ENCODE measurements at places on chromosomes 7 and 10.
A peak's percentile ranks its signal among the peaks of the same experiment; 100 is the strongest.

- no peak for DNase-seq
Observed at GRCh38 chr10:94640562-94640961, 43.0 kb upstream of the CYP2C18 start.

DNA sequence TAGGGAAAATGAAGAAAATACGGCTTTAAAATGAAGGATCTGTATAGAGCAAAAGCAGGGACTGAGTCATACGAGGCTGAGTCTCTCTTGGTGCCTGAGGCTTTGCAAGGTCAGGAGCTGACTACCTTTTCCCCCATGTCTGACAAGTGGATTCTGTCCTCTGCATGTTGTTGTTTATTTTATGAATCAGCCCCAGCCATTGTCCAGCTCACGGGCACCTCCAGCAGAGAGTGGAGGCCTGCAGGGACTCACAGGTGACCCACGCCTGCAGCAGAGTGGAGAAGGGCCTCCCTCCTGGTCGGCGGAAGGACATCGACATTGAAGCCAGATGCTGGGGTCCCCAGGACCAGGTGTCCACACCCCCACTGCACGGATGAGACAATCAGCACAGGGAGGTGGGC lies 233.9 kb downstream of the WDR37 start:
- DNase-seq = no peak

DNA sequence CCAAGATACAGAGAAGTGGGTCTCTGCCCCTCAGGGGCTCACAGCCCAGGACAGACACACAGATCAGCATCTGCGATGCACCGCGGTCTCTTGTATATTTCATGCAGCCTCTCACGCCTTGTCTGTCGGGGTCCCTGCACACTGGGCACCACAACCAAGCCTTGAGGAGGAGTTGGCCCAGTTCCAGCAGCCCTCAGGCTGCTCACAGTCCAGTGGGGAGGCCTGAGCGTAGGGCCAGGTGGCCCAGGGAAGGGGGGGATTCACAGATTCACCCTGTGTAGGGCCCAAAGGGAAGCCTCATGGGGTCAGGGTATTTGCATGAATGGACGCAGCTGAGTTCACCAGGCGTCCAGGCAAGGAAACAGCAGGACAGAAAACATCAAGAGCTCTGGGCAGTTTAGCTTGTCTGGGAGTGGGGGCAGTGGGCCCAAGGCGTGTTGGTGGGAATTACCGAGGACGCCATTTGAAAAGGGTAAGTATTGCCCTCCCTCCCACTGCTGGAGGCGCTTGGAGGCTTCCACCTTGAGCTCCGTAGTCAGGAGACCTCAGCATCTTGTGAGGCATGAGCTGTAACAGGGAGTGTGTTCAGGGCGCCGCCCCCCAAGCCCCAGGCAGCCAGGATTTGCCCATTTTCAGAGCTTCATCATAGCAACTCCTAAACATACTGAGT lies 129.1 kb upstream of the CHST15 start:
- no peak for DNase-seq

GRCh38 chr7:47100817-47101435 lies 481.0 kb downstream of the TNS3 start:
- DNase-seq = no peak

DNA sequence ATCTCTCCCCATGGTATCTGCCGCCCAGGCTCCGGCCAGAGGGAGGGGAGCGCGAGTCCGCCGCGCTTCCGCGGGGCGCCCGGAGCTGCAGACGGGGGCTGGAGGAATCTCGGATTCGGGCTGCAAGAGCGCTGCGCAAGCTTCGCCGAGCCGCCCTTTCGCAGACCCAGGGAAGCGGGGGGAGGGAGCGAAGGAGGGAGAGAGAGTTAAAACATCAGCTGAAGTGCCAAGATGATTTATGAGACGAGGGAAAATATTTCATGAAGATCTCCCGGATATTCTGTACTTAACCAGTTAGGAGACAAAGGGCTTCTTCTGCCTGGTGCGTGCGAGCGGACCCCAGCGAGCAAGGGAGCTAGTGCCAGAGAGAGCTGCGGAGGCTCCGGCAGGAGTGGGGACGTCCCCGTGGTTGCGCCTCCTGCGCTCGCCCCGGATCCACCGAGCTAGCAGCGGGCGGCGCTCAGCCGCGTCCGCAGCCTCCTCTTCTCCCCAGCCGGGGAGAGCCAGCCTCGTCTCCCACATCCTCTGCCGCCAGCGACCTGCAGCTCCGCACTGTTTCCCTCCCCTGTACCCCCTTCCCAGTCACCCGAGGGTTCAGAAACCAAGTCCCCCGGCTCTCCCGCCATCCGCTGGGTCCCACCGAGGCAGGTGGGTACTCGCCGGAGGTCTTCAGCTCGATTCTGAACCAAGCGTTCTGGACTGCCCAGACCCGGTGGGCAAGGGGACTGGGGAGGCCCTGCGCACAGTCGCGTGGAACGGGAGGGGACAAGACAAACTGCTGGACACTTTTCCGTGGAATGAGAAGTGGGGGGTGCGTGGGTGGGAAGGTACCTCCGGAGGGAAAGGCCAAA lies 1.0 kb upstream of the PAX2 start:
- DNase-seq = no peak

GRCh38 chr10:127043301-127043700 lies 138.1 kb downstream of the DOCK1 start:
- no peak for DNase-seq

- no peak for DNase-seq
Observed at GRCh38 chr10:69958556-69958902, 94.1 kb upstream of the MACROH2A2 start.

GRCh38 chr10:32911285-32912016 lies 46.6 kb downstream of the ITGB1 start:
- DNase-seq = no peak

GRCh38 chr7:107563775-107564552 lies at the start of the genes COG5 and DUS4L:
TSS of gene COG5 (minus strand) at chr7:107563920. CDS start at chr7:107563896, 24 bp downstream.
TSS of gene DUS4L (plus strand) at chr7:107563971. CDS start at chr7:107567071, 3,100 bp downstream.
- peak; percentile 91 for DNase-seq

GRCh38 chr7:137635874-137636273 lies 210.9 kb downstream of the DGKI start:
- no peak for DNase-seq

GRCh38 chr10:93420944-93421825 lies 60.9 kb downstream of the MYOF start:
- no peak for DNase-seq

DNA sequence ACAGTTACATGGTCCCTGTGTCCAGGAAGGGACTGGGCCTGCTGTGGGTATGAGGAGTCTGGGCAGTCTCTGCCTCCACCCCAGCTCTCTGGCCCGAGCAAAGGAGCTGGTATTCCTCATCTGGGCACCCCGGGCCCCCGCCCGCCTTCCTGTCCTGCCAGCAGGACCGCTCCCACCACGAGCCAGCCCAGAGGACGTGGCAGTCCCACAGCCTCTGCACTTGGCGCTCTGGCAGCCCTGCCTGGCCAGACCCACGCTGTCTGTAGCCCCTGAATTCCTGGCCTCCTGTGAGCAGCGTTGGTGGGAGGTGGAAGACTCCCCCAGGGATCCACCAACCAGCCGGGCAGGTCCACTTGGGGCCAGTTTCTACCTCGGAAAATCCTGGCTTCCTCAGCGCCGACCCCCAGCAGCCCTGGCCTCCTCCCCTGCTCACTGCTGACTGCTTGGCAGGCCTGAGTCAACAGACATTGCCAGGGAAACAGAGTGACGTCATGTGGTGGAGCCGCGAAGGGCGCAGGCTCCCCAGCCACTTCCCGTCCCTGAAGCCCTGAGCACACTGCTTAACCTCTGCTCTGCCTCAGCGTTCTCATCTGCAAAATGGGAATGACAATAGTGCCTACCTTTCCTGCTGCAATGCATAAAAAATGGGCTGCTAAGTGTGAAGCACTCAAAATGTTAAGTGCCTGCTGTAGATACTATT lies 21.6 kb upstream of the LIMK1 start:
- DNase-seq = no peak

Data from stimulated activated naive CD4-positive, alpha-beta T cell (primary cell).